ENCODE measurements at places on chromosomes 4 and X. TPM values are rescaled to one million over a fixed set of nuclear protein-coding genes. Genes with fewer than 3 reads are reported as not detected.

The WDR17 gene
- total RNA-seq: 1.3 TPM

The UTP3 gene
- total RNA-seq: 15.8 TPM

The NAP1L3 gene
- 0.49 TPM for total RNA-seq

The GAK gene
- total RNA-seq: 57.6 TPM

The EXOC1L gene
- not detected for total RNA-seq

The PPP4R3C gene
- not detected for total RNA-seq

The TCEANC gene
- 4.1 TPM for total RNA-seq
